Inflammatory macrophage (primary cell): ENCODE measurements at places on chromosomes 3 and 15.

GRCh38 chr3:52443791-52444687, 864 bp downstream of the SEMA3G start:
- DNase-seq, result no peak

GRCh38 chr3:177640319-177640965, 443.2 kb upstream of the TBL1XR1 start:
- DNase-seq, result no peak

DNA sequence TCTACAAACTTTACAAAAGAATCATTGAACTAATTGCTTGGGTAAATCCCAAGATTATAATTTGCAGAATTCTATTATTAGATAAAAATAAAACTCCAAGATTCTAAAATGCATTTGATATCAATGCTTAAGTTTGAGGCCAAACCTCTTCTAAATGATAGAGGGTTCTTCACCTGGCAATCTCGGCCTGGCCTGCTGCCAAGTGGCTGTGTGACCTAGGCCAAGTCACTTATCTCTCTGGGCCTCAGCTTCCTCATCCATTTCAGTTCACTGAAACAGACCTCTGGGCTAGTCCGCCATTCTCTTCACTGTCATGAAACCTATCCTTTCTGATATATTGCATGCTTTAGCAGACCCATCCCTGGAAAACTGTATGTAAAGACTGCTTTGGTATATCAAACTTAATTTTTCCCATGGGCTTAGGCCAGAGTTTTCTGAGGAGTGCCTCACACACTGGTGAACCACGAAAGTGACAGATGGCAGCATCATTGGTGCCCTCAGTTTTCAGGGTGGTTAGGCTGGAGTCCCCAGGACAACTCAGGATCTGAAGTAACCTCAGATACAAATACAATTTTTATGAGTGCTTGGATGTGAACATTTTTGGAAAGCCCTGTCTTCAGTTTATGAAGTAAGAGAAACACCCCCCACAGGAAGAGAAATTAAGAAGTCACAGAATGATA, 21.8 kb downstream of the NUDT16 start:
- DNase-seq, result no peak

DNA sequence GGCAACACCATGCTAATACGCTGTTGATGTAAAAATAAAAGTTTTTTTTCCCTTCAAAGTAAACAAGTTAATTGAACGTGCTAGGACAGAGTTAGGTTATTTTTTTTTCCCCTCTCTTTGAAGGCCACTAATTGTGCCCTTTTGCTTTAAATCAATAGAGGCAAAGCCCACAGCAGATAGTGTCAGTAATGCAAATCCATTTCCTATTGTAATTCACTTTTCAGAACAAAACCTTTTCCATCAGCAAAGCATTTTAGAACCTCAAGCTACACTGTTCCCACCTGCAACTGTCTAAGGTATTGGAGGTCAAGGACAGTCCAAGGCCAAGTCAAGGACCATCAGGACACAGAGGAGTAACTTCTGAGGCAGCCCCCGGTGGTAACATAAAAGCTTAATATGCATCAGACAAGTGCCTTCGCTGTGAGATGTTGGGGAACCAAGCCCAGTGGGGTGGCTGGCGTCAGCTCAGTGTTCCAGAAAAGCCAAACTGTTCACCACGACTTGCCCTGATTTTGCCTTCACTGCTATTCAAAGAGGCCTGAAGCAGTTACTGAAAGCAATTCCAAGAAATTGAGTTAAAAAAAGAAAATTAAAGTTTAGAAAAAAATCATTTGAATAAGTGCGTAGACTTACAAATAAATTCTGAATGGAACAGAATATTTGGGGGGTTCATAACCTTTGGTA, 65.8 kb upstream of the ICE2 start:
- no peak for DNase-seq

- DNase-seq, result peak; percentile 61
These were observed 109.2 kb downstream of the CD47 start for GRCh38 chr3:107981471-107982111.

- DNase-seq, result no peak
These were observed 259.3 kb downstream of the NAALADL2 start for GRCh38 chr3:175118382-175118941.
